ENCODE measurements at places on chromosomes 16 and 17. TPM values are rescaled to one million over a fixed set of nuclear protein-coding genes. Genes with fewer than 3 reads are reported as not detected.

The CBFA2T3 gene
- not detected for polyA plus RNA-seq

The LRRC46 gene
- 1.8 TPM for polyA plus RNA-seq

- no peak for DNase-seq
Measured at GRCh38 chr17:2549392-2550211, 37.9 kb upstream of the METTL16 start.

DNA sequence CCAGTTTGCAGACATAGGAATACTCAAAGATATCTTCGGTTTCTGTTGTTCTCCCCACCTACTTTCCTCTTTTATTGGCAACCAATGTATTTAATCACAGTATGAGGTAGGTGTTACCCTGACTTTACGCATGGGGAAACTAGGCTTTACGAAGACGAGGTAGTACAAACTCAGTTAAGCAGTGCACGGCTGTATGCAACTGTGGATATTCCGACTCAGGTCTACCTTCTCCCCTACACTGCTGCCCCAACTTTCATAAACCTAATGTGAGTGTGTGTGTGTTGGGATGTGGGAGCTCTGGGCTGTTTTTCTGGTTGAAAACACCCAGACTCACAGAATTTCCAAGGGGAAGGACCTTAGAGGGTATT lies 1.2 kb upstream of the GPT2 start:
- no peak for DNase-seq

The SCGB1C2 gene
- not detected for polyA plus RNA-seq
